ENCODE measurements at places on chromosomes 5 and 9.

GRCh38 chr5:143582869-143583268, 179.4 kb upstream of the NR3C1 start:
- DNase-seq = no peak

DNA sequence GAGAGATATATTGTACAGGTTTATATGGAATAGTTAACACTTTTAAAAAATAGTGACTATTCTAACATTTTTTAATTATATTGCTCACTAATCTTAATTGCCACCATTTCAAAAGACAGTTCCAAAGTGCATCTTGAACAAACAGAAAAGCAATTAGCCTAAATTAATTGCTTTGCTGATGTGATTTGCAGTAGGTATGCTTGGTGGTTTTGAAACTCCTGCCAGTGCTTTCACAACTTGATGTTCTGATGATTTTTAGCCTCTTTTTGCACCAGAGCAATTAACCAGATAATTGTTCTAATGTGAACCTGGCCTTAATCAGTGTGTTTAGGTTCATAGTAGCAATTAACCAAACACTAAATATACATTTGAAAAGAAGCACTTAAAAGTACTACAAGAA, 207.6 kb downstream of the FBXL17 start:
- no peak for DNase-seq

DNA sequence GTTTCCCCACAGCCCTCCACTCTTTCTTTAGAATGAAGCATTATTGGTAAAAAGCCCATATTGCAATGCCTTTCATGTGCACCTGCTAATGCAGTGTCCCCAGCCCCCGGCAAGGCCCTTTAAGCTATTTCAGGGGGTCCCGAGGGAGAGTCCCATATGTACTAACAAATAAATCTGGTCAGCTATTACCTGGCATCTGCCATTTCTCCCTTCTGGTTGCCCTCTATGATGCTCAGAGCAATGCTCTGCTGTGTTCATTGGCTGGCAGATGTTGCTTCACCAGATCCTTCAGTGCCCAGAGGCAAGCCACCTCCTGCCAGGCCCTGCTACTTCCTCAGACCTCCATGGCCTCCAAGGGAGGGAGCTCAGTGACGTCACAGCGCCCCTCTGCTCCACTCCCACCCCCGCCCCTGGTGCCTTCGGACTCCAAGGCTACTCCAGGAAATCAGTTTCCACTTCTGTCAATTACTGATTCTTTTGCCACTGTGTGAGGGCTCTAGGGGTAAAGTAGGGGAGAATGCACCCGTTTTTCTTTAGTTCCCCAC, 201.1 kb upstream of the GLRA1 start:
- DNase-seq = no peak

DNA sequence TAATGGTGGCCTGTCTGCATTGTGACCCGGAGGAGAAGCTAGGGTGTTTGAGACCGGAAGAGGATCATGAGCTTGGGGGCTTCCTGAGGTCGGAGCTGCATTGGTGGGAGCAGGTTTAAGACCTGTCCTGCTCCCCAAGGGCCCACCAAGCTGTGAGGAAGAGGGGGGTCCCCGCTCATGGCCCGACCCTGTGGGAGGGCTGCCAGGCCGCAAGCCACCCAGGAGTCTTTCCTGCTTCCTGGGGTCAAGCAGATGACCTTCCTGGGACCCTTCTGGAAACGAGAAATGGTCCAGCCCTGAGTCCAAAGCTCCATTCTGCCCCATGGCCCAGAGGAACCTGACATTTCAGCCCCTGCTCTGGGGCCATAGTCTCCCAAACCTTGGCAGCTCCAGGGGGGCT, 61.5 kb upstream of the RNU6ATAC start:
- DNase-seq = no peak

- DNase-seq = no peak
These were observed 783 bp upstream of the DNAH5 start for GRCh38 chr5:13945271-13945670.

GRCh38 chr9:86034863-86035734, 64.3 kb downstream of the GOLM1 start:
- DNase-seq = no peak

GRCh38 chr5:122352331-122352730, 40.3 kb downstream of the SNCAIP start:
- no peak for DNase-seq

- no peak for DNase-seq
These were observed 5.1 kb upstream of the SMIM15 start for GRCh38 chr5:61167382-61167781.

DNA sequence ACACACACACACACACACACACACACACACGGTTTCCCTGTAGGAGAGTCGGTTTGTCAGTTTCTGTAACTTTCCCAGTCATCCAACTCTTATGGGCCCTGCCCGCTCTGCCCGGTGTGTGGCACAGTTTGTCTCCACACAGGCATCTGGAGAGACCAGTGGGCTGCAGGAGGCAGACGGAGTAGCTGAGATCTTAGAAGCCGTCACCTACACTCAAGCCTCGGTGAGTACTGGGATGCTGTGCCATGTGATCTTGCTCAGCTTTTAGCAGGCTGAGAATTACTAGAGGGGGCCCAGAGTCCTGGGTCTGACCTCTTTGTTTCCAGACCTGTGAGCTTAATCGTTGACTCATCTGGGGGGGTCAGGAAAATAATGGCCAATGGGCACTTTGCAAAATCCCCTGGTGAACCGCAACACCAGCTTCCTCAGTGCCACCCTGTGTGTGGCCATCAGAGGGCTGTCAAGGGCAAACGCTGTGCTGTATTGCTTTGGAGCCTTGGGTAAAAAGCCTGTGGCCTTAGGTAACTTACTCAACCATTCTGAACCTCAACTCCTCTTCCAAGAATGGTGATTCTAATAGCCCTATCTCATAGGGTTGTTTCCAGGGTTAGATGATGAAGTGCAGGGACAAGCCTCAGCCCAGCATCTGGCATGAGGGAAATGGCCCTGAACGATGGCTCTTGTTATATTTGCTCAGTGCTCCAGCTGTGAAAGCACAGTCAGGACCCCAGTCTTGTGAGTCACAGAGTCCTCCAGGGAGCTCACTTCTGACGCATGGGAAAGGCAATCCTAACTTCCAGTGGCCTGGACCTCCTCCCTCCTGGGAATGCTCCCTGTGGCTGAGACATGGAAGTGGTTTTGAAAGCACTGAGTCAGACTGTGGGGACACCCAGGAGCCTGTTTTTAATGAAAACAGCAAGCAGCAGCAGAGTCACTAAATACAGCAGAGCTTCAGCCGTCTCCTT, 45.6 kb downstream of the COL15A1 start:
- DNase-seq = no peak
